IMR-90 (cell line): ENCODE measurements at places on chromosomes 5 and 9. TPM values are rescaled to one million over a fixed set of nuclear protein-coding genes. Genes with fewer than 3 reads are reported as not detected.

- 0 out of 2 replicates have a peak overlapping the region, but pooled peaks have one; percentile 8 for H3K4me3 ChIP-seq
- peaks cover 21% of the 10 kb centered on the region for H3K4me1 ChIP-seq
- peak; percentile 66 for DNase-seq
- no peaks in the 10 kb centered on the region for H3K27me3 ChIP-seq
- H3K36me3 ChIP-seq: no peaks in the 10 kb centered on the region
Observed at GRCh38 chr9:7145361-7146069, 387.7 kb downstream of the KDM4C start.

AMBP gene
- not detected in 2 replicates for polyA plus RNA-seq

- peaks cover 3% of the 10 kb centered on the region; the same call in 1 of the 2 replicates for H3K36me3 ChIP-seq
- peaks cover 30% of the 10 kb centered on the region for H3K4me1 ChIP-seq
- no peak for DNase-seq
- H3K27ac ChIP-seq: no peak overlapping the region
- no peaks in the 10 kb centered on the region for H3K27me3 ChIP-seq
- H3K4me3 ChIP-seq: no peak overlapping the region
Observed at GRCh38 chr5:139670369-139671095, 22.4 kb downstream of the CXXC5 start.

GRCh38 chr9:95605816-95606488 lies 89.2 kb upstream of the PTCH1 start:
- H3K36me3 ChIP-seq: no peaks in the 10 kb centered on the region
- no peak overlapping the region for H3K4me3 ChIP-seq
- no peaks in the 10 kb centered on the region for H3K4me1 ChIP-seq
- H3K27me3 ChIP-seq: no peaks in the 10 kb centered on the region; the same call in 1 of the 2 replicates
- no peak for DNase-seq
- no peak overlapping the region for H3K27ac ChIP-seq

- DNase-seq: peak; percentile 92
- no peaks in the 10 kb centered on the region for H3K36me3 ChIP-seq
- peak overlapping the region; percentile 98 for H3K27ac ChIP-seq
- H3K27me3 ChIP-seq: no peaks in the 10 kb centered on the region
- H3K4me3 ChIP-seq: no peak overlapping the region
- H3K4me1 ChIP-seq: peaks cover 18% of the 10 kb centered on the region
Observed at GRCh38 chr9:129761293-129761900, 8.6 kb upstream of the PTGES start.

- H3K27me3 ChIP-seq: no peaks in the 10 kb centered on the region
- H3K4me1 ChIP-seq: no peaks in the 10 kb centered on the region; the same call in 1 of the 2 replicates
Observed at GRCh38 chr5:165538065-165538464, 2032.6 kb downstream of the MAT2B start.

- no peak for DNase-seq
- H3K4me1 ChIP-seq: no peaks in the 10 kb centered on the region
- no peak overlapping the region for H3K4me3 ChIP-seq
- no peaks in the 10 kb centered on the region for H3K36me3 ChIP-seq
Observed at GRCh38 chr9:97386265-97386633, 25.6 kb upstream of the TDRD7 start.

GRCh38 chr5:107426209-107426608 lies 244.5 kb downstream of the EFNA5 start:
- H3K27me3 ChIP-seq: no peaks in the 10 kb centered on the region
- H3K27ac ChIP-seq: no peak overlapping the region
- DNase-seq: no peak

GRCh38 chr9:86555661-86556060 lies 201.5 kb upstream of the TUT7 start:
- no peak overlapping the region for H3K4me3 ChIP-seq
- H3K27ac ChIP-seq: no peak overlapping the region
- no peak for DNase-seq
- H3K27me3 ChIP-seq: no peaks in the 10 kb centered on the region

FNBP1 gene
- 8.2 and 10.3 TPM in 2 replicates for polyA plus RNA-seq

DNA sequence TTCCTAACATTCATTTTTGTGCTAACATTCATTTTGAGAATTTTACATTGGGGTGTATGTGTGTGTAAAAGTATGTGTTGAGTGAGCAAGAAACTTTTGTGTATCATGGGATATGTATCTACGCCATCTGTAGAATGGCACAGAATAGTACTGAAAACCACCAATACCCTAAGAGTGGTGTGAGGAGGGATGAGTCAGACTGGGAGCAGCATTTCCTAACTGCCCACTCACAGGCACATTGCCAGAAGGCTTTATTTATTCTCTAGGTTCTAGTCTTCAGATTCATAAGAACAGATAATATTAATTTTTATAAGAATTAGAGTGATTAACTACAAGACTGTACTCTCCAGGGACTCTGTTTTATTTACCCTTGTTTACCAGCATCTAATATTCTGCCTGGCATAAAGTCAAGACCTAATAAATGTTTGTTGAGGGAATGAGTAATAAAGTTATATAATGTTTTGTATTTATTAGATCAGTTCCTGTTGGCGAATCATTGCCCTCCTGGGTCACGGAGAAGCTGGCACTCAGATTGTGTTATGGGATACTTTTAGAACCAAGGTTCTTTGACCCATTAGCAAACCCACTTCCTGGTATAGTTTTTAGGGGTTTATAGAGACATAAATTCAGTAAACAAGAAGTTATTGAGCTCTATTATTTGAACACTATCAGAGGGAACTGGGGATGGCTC lies 159.1 kb upstream of the PPP2R2B start:
- H3K4me3 ChIP-seq: no peak overlapping the region
- no peaks in the 10 kb centered on the region for H3K4me1 ChIP-seq
- no peaks in the 10 kb centered on the region for H3K36me3 ChIP-seq
- no peaks in the 10 kb centered on the region for H3K27me3 ChIP-seq

DNA sequence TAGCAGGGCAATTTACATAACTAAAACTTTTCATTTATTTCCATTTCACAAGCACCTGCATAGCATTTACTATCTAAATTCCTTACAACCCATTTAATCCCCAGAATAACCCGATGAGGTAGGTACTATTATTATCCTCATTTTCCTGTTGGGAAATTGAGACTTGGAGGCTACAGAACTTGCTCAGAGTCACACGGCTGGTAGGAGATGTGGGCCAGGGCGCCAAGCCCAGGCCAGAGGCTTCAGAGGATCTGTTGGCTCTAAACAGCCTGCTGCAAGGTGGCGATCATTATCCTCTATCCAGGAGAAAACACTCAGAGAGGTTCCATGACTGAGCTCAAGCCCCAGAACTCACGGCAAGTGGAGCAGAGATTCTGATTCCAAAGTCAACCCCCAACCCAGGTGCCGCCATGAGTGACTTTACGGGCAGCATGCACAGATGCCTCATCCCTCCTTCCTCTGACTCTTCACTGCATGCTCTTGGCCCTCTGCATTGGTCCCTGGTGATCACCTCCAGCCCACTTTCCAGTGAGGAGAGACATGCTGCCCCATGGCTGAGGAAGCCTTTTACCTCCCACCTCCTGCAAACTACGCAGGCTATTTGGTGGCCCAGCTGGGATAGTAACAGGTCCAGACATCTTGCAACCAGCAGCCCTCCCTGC lies 168.4 kb upstream of the FSTL4 start:
- H3K36me3 ChIP-seq: no peaks in the 10 kb centered on the region
- peaks cover 4% of the 10 kb centered on the region; the same call in 1 of the 2 replicates for H3K27me3 ChIP-seq
- H3K4me1 ChIP-seq: no peaks in the 10 kb centered on the region
- no peak for DNase-seq
- H3K4me3 ChIP-seq: no peak overlapping the region
- H3K27ac ChIP-seq: no peak overlapping the region

- no peaks in the 10 kb centered on the region for H3K27me3 ChIP-seq
- H3K36me3 ChIP-seq: no peaks in the 10 kb centered on the region
- no peak overlapping the region for H3K4me3 ChIP-seq
Observed at GRCh38 chr5:111856876-111857466, 100.0 kb upstream of the NREP start.

- H3K27me3 ChIP-seq: no peaks in the 10 kb centered on the region
- peak overlapping the region; percentile 93 for H3K27ac ChIP-seq
- peak; percentile 9 for DNase-seq
- peaks cover 5% of the 10 kb centered on the region for H3K4me1 ChIP-seq
Observed at GRCh38 chr9:97983589-97984187, 547 bp downstream of the ANP32B start.

DNA sequence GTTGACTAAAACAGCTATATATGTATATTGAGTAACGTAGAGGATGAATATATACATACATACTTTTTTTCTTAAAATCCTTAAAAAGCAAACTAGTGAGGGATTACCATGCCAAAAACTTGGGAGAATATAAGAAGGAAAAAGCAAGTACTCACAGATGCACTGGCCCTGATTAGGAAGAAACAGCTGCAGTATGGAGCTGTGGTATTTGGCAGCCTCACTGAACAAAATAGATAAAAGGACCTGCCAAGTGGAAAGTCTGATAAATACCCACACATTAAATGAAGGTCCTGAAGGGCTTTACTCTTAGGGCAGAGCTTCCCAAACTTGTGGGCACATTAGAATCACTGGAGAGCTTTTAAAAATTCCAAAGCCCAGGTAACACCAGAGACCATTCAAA lies 80.6 kb downstream of the FEM1C start:
- no peaks in the 10 kb centered on the region for H3K36me3 ChIP-seq
- peak; percentile 22 for DNase-seq
- peaks cover 6% of the 10 kb centered on the region for H3K4me1 ChIP-seq
- no peaks in the 10 kb centered on the region for H3K27me3 ChIP-seq

- no peak for DNase-seq
- H3K27me3 ChIP-seq: peaks cover 42% of the 10 kb centered on the region
- H3K4me1 ChIP-seq: no peaks in the 10 kb centered on the region
Observed at GRCh38 chr9:2870340-2870739, 26.4 kb upstream of the PUM3 start.

DNA sequence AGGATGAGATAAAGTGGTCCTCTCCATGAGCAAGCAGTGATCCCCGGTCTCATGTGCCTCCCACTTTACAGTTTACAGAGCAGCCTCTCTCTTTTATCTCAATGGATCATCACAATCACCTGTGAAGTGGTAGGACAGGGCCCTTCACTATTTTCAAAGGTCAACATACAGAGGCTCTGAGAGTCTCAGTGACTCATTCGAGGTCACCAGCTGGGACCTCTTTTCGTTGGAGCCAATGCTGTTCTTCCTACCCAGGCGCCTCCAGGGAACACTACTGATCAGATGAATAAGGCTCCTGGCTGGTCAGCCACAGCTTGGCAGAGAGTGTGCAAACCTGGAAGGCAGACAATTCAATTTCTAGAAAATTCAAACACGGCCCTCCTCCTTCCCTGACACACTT lies 16.6 kb downstream of the GGTA1 start:
- H3K4me3 ChIP-seq: no peak overlapping the region
- no peak for DNase-seq
- H3K36me3 ChIP-seq: no peaks in the 10 kb centered on the region
- H3K4me1 ChIP-seq: no peaks in the 10 kb centered on the region

GRCh38 chr5:142254431-142254830 lies 70.4 kb downstream of the SPRY4 start:
- no peak overlapping the region for H3K4me3 ChIP-seq
- no peak for DNase-seq
- H3K27ac ChIP-seq: no peak overlapping the region
- no peaks in the 10 kb centered on the region for H3K27me3 ChIP-seq
- H3K4me1 ChIP-seq: peaks cover 4% of the 10 kb centered on the region; the same call in 1 of the 2 replicates

FAM120AOS gene
- polyA plus RNA-seq: 21.7 and 22.7 TPM in 2 replicates

DNA sequence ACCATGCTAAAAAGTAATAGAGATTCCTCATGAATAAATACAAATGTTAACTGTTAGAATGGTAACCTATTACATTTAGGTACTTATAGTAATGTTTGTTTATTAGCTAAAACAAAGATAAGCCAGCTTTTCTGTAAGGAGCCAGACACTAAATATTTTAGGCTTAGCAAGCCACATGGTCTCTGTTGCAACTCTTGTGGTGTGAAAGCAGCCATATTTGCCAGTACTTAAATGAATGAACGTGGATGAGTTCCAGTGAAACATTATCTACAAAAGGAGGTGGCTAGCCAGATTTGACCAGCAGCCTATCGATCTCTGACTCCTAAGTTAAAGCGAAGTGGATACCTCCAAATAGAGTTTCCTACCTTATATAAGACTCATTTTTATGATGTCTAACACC lies 331.6 kb downstream of the CDH12 start:
- no peak overlapping the region for H3K27ac ChIP-seq
- DNase-seq: no peak
- no peak overlapping the region for H3K4me3 ChIP-seq
- no peaks in the 10 kb centered on the region for H3K27me3 ChIP-seq

GRCh38 chr9:95078939-95079338 lies 238.6 kb downstream of the FANCC start:
- H3K4me3 ChIP-seq: no peak overlapping the region
- H3K36me3 ChIP-seq: peaks cover 62% of the 10 kb centered on the region
- H3K27ac ChIP-seq: peak overlapping the region; percentile 1; the same call in 1 of the 2 replicates
- H3K4me1 ChIP-seq: peaks cover 19% of the 10 kb centered on the region
- H3K27me3 ChIP-seq: no peaks in the 10 kb centered on the region
- DNase-seq: no peak

BNIP1 gene
- polyA plus RNA-seq: 24.3 and 25.8 TPM in 2 replicates

DNA sequence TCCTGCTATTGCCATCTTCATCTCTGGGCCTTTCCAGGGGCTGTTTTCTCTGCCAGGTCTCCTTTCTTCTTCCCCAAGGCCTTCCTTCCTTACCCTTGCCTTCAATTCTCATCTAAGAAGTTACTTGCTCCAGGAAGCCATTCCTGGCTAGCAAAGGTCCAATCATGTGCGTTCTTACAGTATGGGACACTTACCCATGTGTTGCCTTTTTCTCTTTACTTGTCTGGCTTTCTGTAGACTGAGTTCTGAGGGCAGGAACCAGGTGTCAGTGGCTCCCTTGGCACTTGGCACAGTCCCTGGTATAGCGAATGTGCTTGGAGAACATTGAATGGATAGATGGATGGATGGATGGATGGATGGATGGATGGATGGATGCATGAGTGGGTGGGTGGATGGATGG lies 10.2 kb downstream of the FOXI1 start:
- DNase-seq: no peak
- H3K4me1 ChIP-seq: peaks cover 4% of the 10 kb centered on the region
- H3K27me3 ChIP-seq: no peaks in the 10 kb centered on the region
- H3K4me3 ChIP-seq: no peak overlapping the region
- H3K36me3 ChIP-seq: no peaks in the 10 kb centered on the region

RASEF gene
- polyA plus RNA-seq: 0.05 TPM in 1 of 2 replicates, not detected in the other

SLC24A2 gene
- not detected in 2 replicates for polyA plus RNA-seq

C5orf15 gene
- polyA plus RNA-seq: 64.5 and 73.5 TPM in 2 replicates

SH3RF2 gene
- polyA plus RNA-seq: 1.3 and 1.7 TPM in 2 replicates

IL9 gene
- polyA plus RNA-seq: not detected in 2 replicates

- H3K27ac ChIP-seq: no peak overlapping the region
- no peak overlapping the region for H3K4me3 ChIP-seq
- no peaks in the 10 kb centered on the region for H3K36me3 ChIP-seq
- H3K27me3 ChIP-seq: peaks cover 10% of the 10 kb centered on the region
- H3K4me1 ChIP-seq: peaks cover 2% of the 10 kb centered on the region; the same call in 1 of the 2 replicates
Observed at GRCh38 chr5:127447827-127448226, 69.6 kb upstream of the PRRC1 start.

DNA sequence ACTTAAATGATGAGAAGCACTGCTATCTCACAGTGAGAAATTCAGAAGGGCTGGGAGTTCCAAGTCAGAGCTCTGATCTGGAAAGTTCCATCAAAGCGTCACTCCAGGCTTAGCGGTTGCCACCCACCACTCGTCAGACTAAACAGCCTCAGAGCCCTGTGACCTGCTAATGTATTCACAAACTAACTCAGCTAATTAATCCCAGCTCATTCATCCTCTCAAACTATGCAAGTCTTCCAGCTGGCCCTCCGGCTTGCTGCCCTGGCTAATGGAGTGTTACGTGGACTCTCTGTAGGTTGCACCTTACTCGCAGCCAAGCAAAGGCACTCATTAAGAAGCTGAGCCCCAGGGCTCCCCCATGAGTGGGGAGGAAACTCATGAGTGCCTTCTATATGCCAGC lies 82.2 kb upstream of the GABRP start:
- no peak overlapping the region for H3K4me3 ChIP-seq
- no peaks in the 10 kb centered on the region for H3K4me1 ChIP-seq
- H3K27ac ChIP-seq: no peak overlapping the region
- H3K36me3 ChIP-seq: no peaks in the 10 kb centered on the region
- no peak for DNase-seq
- H3K27me3 ChIP-seq: 0 out of 2 replicates have a peak, but pooled peaks cover 3% of the 10 kb centered on the region
